NAMALWA (cell line): ENCODE measurements at places on chromosomes 6 and 20.

DNA sequence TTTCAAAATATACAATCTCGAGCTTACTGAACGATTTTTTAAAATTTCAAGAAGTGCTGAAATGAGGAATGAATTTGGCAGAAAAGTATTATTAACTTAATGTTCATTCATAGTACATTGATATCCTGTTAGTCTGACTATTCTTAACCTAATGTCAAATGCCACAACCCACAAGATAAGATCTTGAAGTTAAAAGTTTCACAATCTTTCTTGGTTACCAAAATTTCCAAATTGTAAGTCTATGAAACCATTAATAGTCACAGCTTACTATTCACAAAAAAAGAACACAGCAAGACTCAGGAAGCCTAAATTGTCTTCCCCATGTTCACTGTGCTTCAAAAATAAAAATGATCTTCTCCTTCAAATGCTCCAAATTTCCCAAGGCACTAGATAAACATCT is 71.3 kb downstream of the HACE1 start:
- no peak for DNase-seq

DNA sequence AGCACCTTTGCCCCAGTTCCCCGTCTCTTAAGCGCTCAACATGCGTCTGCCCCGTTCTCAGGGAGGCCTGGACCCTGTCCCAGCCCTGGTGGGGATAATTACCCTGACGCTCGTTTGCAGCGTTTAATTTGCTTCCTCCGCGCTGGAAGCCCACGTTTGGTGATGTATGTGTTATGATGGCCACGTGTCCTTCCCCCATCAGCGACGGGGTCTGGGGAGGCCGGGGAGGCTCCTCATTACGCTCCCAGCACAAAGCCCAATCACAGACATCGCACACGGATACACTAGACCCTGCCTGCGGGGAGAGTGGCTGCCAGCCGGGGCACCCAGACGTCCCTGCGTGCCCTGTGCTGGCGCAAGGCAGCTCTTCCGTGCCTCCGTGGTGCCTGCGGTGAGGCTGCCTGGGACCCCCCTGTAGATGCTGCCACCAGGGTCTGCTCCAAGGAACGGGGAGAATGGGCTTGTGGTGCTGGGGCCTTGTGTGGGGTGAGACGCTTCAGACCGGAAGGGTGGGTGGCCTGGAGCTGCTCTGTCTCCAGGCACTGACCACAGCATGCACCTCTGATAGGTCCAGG is 10.2 kb upstream of the CHRNA4 start:
- DNase-seq, result no peak

DNA sequence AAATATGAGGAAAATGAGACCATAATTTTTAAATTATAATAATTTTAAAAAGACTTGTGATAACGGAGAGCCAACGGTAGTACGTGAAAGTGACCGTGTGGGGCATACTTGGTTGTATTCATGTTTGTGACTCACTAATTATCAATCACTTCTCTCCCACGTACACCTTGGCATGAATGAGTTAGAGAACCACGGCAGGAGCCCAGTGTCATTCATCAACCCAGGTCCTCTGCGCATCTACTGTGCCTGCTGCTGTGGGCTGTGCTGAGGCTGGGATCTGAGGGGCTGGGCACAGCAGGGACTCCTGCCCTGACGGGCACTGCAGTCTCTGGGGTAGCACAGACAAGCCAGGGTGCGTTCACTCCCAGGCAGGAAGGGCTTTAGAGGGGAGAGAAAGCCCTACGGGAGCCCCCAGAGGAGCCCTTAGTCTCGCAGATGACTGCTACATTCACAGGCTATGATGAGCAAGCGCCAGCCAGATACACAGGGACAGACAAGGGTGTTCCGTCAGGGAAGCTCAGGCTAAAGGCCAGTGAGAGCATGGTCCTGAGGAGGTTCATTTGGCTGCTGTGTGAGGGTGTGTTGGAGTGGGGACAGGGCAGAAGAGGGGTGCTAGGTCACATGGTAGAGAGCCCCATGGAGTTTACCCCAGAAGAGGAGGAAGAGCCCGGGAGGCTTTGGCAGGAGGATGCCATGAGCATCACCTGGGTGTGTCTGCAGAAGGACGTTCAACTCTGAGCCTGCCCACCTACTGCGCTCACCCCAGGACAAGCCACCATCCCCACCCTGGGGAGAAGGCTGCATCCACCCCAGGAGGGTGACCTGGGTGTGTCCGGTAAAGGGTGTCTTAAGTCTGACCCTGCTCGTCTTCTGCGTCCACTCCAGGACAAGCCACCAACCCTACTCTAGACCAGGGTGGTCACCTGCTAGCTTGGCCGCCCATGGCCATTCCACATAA is 8.2 kb upstream of the RPS6KA2 start:
- DNase-seq, result no peak

GRCh38 chr6:94150886-94151285 is 731.5 kb upstream of the EPHA7 start:
- DNase-seq, result no peak

GRCh38 chr20:37120497-37120896 is 24.7 kb upstream of the RBL1 start:
- no peak for DNase-seq

GRCh38 chr6:159766906-159767305 is 5.1 kb downstream of the ACAT2 start:
- DNase-seq, result no peak

- DNase-seq, result no peak
Observed at GRCh38 chr6:72715119-72715518, 93.3 kb downstream of the KCNQ5 start.

DNA sequence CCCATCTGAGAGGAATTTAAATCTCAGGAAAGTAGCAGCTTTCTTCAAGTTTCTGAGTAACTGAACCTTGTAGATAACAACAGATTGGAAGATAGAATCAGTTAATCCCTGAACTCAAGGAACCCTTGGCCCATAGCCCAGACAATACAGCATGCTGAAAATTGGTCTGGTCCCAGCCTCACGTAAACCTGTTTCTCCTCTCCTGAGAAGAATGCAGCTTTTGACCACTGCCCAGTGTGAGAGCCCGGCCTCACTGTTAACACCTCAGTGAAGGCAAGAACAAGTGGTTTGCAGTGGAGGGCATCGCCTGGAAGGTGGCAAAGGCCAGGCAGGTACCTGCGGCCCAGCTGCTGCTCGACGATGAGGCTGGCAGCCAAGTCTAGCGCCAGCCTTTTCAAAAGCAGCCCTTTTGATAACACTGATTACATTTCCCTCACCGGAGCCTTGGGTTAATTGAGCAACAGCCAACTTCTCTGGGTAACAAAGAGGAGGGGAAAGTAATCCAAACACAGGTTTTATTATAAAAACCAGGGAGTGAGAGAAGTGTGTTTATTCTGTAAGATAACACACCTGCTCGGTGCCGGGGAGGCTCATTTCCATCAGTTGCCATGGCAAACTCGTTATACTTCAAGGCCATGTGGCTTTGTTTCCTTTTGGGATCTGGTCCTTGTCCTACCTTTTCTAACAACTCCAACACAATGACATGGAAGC is 54.0 kb downstream of the TRAF3IP2 start:
- no peak for DNase-seq

DNA sequence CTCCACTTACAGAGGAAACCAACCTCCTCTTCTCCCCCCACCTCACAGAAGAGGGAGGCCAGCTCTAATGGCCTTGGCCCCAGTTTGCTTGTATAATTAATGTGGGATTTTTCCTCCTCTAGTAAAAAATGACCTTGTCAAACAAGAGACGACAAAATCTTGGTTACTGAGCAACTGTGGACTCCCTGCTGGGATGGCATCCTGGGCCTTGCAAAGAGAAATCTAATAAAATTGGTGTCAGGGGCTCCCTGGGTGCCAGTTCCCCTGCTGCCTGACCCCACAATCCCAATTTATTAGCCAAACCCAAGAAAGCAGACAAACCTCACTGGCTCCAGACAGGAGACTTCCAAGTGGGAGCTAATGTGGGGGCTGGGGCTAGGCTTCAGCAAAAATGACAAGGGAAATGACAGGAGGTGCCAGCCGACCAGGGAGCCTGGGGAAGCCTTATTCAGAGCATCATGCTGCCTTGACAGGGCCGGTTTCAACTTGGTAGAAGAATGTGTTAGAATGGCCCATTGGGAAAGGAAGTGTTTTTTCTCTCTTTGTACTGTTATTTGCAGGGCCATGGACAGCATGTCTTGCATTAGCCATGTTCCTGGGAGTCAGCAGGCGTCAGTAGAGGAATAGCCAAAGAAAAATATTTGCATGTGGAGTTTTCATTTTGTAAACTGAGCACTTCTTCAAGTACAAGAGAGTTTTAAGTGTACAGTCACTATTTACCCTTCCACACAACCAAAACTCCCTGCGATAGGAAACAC is 816.9 kb downstream of the DHX35 start:
- DNase-seq, result no peak

DNA sequence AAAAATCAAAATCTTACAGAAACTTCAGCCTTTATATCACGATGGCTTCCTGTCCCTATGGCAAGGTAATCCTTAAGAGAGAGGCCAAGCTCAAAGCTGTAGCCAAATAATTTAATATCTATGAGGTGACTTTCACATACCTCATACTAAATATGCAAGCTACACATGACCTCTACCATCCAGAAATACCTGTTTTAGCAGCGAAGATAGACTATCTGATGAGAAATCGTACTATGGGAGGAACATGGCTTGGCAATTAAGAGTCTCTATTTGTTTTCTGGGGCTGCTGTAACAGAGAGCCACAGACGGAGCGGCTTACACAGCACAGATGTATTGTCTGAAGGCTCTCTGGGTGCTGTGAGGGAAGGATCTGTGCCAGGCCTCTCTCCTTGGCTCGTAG is 31.0 kb upstream of the SALL4 start:
- no peak for DNase-seq

- DNase-seq, result no peak
Observed at GRCh38 chr6:53765270-53765669, 29.5 kb upstream of the LRRC1 start.

- no peak for DNase-seq
Observed at GRCh38 chr6:29426654-29427053, 11.9 kb downstream of the OR12D1 start.

DNA sequence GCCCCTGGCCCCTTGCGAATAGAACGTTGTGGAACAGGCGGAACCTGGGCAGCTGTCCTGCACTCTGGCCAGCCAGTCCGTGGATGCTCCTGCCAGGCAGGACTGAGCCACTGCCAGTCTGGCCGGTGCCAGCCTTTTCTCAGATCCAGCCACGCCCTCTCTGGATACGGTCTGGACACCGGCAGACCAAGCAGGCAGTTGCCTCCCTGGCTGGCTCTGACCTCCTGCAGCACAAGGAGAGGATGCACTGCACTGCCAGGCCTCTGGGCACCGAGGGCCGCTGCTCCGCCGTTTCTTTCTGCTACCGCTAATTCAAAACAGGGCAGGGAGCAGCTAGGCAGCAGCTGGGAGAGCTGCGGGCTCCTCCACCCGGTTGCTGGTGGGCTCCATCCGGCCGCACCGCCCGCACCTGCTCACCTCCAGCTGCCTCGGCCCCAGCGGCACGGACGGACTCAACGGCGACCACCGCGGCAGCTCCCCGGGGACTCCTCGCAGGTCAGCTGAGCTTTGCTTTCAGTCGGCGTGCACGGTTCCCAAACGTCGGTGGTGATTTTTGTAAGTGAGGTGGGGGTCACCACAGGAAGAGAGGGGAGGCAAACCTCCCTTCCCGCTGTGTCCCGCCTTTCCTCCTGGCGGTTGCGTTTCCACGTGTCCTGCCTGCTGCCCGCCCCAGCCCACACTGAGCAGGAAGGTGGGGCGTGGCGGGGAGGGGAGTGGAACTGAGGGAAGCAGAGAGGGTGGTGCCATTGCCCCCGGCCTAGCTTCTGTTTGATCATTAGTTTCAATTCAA is 30.3 kb upstream of the AFDN start:
- DNase-seq, result no peak

DNA sequence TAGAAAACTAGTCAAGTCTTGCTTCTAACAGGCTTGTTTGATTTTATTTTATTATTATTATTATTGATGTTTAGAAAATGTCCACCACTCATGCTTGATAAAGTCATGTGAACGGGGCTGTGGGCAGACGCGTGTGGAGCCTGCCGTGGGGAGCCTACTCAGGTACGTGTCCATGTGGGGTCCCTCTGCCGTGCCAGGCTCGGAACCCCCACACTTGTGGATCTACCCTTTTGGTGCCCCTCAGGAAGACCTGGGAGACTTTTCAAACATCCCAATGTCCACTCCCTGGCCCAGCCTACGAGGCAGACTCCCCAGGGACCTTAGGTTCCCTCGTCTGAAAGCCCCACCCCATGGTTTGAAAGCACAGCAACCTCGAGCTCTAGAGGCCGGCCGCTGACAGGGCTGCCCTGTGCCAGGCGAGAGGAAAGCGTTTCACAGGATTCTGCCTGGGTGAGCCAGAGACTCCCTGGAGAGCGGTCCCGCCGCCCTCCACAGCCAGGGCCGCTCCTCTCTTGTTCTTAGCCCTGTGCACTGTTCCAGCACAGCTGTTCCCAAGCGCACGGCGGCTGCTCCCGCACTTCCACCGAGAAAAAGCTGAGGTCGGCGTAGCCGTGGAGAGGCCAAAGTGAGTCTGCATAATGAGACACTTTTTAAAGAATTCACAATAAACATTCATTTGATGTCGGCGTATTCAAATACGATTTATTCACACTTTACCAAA is 249.7 kb downstream of the TTLL2 start:
- DNase-seq, result no peak

DNA sequence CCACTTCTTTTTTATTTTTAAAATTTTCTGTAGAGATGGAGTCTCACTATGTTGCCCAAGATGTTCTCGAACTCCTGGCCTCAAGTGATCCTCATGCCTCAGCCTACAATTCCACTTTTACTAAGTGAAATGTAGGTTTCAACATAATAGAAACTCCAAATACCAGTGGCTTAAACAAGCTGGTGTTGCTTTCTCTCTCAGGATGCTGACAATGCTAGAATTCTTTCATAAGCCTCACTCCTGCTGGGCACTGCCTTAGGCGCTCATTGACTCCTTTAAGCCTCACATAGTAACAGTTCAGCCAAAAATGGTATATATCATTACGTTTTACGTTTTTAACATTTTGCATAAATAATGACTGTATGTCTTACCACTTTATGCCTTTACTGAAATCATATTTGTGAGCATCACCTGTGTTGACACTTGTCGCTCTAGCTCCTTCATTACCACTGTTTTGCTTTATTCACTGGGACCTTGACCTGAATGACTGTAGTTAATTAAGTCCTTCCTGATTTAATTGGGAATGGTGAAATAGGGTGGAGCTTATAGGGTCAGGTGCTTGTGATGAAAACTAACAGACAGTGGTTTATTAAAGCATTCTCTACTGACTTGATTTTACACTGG is 3.9 kb upstream of the CST9 start:
- no peak for DNase-seq
